GM20000 (cell line): ENCODE measurements at places on chromosomes 16 and 17.

DNA sequence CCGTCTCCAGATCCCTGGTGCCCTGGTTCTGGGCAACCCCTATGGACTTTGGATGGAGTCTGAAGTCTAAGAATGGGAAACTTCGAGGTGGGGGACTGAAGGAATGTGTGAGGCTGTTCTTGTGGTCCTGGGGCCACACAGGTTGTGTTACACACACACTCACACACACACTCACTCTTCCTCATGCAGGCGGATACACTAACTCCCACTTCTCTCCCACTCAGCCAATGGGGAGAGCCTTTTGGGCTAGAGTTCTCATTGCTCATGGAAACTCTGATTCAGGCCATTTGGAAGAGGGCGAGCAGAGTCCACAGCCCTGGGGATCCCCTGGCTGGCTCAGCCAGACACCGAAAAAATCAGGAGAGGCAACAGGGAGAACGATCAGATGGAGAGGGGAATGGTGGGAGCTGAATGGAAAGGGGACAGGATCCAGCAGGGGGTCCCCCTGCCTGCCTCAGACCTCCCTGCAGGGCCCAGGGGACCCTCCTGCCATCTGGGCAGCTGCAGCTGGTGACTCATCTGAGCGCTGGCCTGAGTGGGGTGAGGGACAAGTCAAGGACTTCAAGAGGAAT, 9.1 kb downstream of the IGFBP4 start:
- DNase-seq, result no peak

GRCh38 chr16:1075546-1075945, 3.0 kb downstream of the SSTR5 start:
- no peak for DNase-seq

- DNase-seq, result no peak
These were observed 22.5 kb upstream of the CHMP6 start for GRCh38 chr17:80969030-80969673.

DNA sequence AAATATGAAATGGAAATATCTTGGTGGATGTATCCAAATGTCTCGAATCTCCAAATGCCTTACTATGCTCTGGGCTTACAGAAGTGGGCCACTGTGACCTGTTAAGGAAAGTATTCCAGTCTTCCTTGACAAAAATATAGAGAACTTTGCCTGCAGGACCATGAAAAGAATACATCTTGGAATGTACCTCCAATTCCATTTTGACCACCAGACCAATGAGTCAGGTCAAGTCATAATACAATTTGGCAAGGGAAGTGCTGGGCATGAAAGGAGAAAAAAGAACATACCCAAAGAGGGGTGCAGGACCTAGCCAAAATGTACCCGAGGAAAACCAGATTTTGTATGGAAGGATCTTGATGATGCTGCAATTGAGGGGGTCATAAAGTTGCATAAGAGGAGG, 1153.7 kb upstream of the GOT2 start:
- DNase-seq, result no peak

GRCh38 chr16:49454426-49455180, 81.0 kb downstream of the C16orf78 start:
- DNase-seq, result no peak

DNA sequence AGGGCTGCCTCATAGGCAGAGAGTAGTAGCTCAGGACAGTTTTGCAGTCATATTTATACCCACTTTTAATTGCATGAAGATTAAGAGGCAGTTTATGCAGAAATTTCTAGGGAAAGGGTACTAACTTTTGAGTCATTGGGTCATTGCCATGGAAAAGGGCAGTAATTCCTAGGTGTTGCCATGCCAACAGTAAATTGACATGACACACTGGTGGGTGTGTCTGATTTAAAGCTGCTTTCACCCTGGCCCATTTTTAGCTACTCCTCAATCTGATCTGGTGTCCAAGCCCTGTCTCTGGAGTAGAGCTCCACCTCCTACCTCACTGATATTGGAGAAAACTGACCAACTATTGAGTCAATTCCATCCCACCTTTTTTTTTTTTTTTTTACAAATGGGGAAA, 161.5 kb upstream of the ZKSCAN2 start:
- no peak for DNase-seq

DNA sequence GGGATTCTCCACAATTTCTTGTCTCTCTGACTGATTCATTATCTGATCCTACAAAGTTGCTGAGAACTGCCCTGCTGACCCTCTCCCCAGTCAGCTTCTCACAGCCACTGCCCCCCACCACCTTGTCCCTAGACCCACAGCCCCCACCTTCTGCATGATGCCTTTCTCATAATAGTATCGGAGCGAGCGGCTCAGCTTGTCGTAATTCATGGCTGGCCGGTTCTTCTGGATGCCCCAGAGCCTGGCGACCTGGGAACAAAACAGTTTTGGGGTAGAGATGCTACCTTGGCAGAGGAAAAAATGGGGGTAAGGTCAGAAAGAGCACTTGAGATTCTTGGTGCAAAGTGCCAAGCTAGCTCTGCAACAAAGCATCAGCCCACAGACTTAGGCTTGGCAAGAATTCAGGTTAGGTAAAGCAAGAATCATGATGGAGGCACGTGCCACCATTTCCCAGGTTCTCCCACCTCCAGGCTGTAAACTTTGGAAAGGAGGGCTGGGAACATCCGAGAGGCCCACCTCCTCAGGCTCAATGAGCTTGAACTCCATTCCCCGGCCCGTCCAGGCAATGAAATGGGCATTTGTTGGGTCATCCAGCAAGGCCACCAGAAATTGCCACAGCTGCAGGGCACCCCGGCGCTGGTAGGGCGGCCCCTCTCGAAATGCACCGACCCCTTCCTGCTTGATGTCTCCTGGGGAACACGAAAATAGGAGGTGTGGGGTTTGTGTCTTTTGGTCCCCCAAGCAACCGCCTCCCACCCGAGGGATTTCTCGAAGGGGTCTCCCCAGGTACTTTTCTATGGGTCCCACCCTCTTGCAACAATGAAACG, 16.9 kb downstream of the ETV4 start:
- no peak for DNase-seq

- DNase-seq, result no peak
These were observed 629.0 kb upstream of the CDH8 start for GRCh38 chr16:62665269-62665668.

DNA sequence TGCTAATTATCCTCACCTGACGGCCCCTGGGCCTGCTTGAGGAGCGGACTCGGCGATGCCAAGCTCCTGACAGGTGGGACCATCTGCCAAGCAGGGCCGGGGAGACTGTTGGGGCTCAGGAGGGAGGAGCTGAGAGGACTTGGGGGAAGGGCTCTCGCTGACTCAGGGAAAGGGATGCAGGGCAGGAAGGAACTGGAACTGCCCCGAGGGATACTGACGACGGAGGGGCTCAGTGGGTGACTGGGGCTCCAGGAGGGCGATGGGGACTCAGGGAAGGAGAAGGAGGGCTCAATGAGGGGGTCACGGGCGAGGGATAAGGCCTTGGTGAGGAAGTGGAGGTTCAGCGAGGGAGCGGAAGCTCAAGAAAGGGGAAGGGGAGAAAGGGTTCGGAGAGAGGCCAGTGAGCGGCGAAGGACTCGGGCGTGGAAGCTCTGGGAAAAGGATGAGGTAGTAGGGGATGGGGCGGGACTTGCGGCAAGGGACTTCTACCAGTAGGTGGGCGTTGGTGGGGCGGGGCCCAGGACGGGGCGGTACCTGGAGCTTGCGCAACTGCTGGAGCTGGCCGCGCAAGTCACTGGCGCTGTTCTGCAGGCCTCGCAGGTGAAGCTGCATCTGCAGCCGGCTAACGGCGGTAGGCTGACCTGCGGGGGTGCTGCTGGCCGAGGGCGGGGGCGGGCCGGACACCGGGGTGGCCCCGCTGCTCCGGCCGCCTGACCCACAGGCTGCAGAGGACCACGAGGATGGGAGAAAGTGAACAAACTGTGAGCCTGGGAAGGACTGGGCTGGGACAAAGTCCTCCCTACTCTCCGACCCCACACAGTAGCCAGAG, 46.5 kb downstream of the SRCIN1 start:
- peak; percentile 97 for DNase-seq

GRCh38 chr17:81481815-81482505, 30.6 kb downstream of the ACTG1 start:
- DNase-seq, result no peak

DNA sequence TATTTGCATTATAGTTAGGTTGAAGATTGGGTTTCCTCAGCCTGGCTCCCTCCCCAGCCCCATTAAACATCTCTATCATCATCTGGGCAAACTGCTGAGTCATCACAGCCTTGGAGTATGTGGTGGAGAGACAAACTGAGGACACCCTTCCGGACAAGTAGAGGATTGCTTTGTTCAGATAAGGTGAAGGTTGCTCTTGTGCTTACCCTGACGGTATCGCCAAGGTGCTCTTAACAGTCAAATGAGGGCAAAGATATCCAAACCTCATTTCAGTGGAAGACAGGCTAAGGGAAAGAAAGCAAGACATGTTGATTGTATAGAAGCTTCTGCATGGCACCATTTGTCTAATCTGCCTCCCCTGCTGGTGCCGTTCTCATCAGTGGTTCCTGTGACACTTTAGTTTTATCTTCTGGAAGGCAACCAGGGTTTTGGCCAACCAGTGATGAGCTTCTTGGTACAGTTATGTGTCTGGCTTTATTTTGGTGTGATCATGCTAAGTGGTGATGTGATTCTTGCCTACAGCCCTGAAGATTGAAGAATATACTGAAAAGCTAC, 56.9 kb upstream of the LGALS9 start:
- no peak for DNase-seq

DNA sequence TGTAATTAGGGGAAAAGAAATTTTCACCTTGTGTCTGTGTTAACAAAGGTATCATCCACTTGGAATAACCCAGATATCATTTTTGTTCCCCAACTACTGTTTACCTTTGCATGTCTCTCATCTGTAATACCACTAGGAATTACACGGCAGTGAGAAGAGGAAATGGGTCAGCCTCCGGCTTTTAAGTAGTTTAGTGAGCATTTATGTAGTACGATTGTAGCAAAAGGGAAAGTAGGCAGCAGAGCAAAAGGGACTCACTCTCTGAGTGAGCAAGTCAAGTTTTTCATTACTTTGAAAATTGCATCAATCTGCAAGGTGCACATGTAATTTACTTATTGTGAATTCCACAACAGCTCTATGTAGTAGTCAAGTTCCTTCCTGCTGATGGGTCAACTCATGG, 11.2 kb downstream of the PHF12 start:
- DNase-seq, result no peak

DNA sequence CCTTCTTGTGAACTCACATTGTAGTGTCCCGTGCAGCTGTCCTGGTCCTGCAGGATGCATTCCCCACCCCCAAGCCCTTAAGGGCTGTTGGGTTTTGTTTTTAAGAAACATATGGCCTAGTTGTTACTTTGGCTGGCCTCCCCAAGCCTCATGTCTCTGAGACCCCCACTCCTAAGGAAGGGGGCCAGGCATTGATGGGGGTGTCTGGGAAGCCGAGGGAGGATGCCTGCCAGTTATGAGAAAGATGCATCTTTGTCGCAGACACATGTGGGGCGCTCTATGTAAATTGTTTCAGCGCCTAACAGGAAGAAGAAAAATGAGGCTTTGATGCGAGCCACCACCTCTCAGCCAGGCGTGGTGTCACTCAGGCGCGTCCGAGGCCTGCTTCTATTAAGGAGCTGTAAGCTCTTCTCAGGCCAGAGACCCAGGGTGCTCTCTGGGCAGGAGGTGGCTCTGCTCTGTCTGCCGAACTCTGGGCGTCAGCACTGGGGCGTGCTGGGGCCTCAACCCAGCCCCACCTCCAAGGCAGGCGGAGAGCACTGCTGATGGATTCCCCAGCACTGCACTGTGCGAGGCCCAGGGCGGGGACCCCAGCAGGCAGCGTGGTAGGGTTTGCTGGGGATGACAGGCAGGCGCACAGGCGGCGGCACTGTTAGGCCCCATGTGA, 70.6 kb downstream of the SREBF1 start:
- peak; percentile 82 for DNase-seq

DNA sequence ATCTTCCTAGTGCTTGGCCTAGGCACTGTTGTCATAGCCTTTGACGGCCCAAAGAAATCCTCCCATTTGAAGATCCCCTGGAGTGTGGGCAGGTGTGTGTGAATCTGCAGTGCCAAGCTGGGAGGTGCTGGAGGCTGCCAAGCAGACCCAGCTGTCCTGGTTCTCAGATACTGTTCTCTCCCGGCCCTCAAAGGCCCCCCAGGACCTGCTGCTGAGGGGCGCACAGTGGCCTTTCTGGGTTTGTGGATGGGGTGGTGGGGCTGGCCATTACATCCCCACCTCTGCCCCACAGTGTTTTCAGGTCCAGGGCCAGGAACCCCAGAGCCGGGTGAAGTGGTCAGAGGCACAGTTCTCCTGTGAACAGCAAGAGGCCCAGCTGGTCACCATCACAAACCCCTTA, 60.5 kb downstream of the MRC2 start:
- DNase-seq, result no peak

- no peak for DNase-seq
These were observed 138.6 kb upstream of the SDK2 start for GRCh38 chr17:73782641-73783381.

GRCh38 chr17:4562015-4562969, 1.9 kb upstream of the GGT6 start:
- DNase-seq, result no peak

- DNase-seq, result no peak
These were observed 79.8 kb downstream of the ZNF778 start for GRCh38 chr16:89297156-89297874.

DNA sequence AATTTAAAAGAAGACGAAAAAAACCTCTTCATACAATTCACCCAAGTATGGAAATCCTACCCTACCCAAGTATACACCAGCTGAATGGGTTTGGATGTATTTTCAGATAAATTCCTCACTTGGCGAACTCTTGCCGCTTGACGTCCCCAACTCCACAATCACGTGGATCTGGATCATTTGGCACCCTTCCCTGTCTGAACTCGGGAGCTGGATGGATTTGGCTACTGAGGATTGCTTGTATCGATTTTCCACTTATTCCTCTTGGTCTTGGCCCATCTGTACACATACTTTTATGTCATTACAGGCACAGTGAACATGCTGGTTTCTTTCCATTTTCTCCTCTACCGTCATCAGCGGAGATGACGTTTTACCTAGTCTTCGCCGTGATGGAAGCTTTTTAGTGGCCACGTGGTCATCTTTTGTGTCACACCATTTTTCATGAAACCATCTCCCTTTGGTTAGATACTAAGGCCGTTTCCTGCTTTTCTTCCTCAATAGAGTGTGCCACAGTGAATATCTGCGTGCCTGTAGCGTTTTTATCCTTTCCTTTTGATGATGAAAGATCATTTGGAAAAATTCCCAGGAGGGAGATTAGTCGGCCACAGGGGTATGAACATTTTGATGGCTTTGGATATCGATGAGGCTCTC, 47.1 kb downstream of the CMIP start:
- DNase-seq, result no peak

- peak; percentile 93 for DNase-seq
These were observed 705 bp upstream of the POLR2A start for GRCh38 chr17:7483255-7484066.

DNA sequence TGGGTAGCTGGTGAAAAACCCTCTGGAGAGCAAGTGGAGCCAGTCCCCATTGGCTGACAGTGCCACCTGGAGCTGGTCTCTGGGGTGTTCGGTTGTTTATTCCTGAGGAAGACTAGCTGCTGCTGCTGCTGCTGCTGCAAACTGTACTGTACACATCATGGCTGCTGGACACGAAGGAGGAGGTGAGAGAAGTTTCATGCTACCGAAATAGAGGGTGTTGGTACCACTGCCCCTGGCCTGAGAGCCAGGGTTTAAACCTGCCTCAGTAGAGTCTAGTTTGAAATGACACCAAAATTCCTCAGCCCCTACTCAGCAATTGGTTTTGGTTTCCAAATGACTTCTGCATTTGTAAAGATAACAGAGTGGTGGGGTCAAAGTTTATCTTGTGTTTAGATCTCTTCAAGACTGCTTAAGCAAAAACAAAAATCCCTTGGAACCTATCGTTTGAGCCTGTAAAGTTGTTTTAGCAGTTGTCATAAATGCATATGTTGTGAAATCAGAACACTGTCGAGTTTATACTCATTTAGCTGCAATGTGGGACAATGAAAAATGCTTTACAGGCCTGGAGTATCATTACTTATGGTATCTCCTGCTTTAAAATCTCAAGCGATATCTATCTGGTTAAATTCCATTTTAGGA, 40.8 kb downstream of the CYB5B start:
- peak; percentile 39 for DNase-seq
